Activated naive CD4-positive, alpha-beta T cell treated with anti-CD3 and anti-CD28 coated beads for 36 hours (primary cell): ENCODE measurements at places on chromosomes 2 and 18. TPM values are rescaled to one million over a fixed set of nuclear protein-coding genes. Genes with fewer than 3 reads are reported as not detected.

DNA sequence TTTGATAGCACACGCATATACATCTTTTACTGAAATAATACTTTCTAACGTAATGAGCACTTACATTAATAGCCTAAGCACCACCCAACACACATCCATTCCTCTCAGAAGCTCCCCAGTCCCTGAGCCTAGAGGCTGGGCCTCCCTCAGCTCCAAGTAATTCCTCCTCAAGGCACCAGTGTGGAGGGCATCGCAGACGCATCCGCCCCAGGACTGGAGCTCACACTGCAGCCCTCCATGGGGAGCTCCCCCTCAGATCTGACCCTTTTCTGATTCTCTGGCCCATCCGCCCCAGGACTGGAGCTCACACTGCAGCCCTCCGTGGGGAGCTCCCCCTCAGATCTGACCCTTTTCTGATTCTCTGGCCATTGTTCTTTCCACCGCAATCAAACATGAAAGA, 60.4 kb upstream of the SNTG2 start:
- DNase-seq: no peak

DNA sequence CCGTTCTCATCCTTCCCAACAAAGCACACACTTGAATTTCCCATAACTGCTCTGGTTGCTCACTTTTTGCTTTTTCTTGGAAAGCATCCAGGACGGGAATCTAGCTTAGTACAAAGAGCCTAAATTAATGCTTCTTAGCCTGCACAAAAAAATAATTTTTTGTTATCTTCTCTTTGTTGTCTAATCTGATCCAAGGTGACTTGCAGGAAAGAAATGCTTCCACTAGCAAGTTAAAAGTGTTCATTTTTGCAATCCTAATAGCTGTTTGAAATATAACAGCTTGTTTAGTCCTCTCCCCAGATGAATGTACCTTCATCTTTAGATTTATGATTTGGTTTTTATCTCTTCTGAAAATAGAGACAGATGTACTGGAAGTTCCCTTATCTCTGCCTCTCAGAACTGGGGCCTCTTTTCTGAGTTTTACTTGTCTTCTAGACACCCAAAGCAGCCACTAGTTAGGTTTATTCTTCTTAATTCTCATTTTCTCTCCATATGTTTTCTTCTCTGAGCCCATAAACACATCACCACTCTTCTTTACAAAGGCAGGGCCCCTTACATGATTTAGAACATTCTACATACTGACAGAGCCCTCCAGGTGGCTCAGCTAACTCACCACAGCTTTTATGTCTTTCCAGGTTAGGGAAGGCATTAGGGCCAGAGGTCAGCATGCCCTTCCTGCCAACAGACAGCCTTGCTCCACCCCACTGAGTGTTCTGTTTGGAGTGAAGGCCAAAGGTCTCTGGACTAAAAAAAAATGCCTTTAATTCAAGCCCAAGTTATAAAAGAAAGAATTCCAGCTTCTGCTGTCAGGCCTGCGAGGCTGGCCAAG, 74.7 kb upstream of the MAP4K3 start:
- no peak for DNase-seq

- no peak for DNase-seq
These were observed 368.2 kb upstream of the FANCL start for GRCh38 chr2:58609326-58609725.

DNA sequence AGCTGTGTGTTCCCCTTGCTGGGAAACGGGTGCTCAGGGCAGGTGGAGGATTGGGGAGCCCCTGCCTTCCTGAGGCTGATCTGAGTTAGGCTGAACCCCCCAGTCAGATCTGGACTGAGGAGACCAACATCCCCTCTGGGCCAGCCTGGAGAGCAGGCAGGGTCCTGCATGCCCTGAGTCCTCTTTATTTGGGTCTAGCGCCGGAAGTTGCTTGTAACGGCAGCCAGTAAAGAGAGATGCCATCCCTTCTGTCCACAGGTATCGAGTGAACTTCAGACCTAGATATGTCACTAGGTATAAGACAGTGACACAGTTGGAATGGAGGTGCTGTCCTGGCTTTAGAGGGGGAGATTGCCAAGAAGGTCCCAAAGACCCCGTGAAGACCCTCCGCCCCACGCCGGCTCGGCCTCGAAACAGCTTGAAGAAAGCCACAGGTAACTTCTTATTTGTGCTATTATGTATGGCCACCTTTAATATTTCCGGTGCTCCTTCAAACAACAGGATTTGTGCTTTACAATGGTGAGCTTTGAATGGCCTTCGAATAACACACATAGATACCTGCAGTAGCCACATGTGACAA, 38.0 kb downstream of the EMILIN2 start:
- no peak for DNase-seq

DNA sequence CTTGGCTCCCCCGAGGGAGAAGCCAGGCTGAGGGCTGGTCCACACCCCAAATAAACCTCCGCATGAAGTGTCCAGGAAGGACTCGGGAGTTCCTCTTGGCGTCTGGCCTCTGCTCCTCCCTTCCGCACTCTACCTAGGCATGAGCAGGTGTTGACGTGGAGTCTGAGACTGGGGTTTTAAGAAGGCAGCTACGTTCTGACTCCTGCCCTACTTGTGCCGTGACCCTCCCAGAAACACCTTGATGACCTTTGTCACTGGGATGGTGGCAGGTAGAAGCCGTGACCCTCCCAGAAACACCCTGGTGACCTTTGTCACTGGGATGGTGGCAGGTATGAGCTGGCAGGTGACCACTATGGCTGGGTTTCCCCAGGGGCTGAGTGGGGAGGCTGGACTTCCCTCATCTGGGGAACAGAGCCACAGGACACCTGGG, 54.8 kb downstream of the HS6ST1 start:
- no peak for DNase-seq

Gene MC5R
- total RNA-seq: not detected

Gene LRP2
- 0.25 TPM for total RNA-seq

Gene CCDC148
- not detected for total RNA-seq
